ENCODE measurements at places on chromosomes 3 and 15.
A peak's percentile ranks its signal among the peaks of the same experiment; 100 is the strongest.

- DNase-seq, result no peak
Measured at GRCh38 chr3:23161896-23162570, 41.1 kb upstream of the UBE2E2 start.

GRCh38 chr3:111260878-111261277 lies 189.3 kb downstream of the NECTIN3 start:
- DNase-seq, result no peak

- no peak for DNase-seq
Measured at GRCh38 chr15:85444122-85444745, 63.8 kb downstream of the AKAP13 start.

GRCh38 chr3:110567029-110567428 lies 504.6 kb upstream of the NECTIN3 start:
- DNase-seq, result no peak

- peak; percentile 80 for DNase-seq
Measured at GRCh38 chr15:67146875-67147381, 81.5 kb downstream of the SMAD3 start.

GRCh38 chr3:152155246-152156020 lies 113.3 kb upstream of the MBNL1 start:
- peak; percentile 83 for DNase-seq

GRCh38 chr3:193730511-193730910 lies 137.5 kb downstream of the OPA1 start:
- DNase-seq, result no peak
